ENCODE measurements at places on chromosomes 6 and 20.

DNA sequence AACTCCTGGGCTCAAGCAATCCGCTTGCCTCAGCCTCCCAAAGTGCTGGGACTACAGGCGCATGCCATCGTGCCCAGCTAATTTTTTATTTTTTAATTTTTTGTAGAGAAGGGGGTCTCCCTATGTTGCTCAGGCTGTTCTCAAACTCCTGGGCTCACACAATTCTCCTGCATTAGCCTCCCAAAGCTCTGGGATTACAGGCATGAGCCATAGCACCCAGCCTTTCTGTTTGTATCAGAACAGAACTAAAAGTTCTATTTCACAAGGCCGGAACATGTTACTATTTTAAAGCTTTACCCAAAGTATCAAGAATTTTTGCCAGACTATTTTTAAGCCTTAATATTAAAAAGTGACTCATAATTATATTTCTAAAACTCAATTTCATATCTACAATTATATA, 42.4 kb downstream of the NDRG3 start:
- no peak for DNase-seq

DNA sequence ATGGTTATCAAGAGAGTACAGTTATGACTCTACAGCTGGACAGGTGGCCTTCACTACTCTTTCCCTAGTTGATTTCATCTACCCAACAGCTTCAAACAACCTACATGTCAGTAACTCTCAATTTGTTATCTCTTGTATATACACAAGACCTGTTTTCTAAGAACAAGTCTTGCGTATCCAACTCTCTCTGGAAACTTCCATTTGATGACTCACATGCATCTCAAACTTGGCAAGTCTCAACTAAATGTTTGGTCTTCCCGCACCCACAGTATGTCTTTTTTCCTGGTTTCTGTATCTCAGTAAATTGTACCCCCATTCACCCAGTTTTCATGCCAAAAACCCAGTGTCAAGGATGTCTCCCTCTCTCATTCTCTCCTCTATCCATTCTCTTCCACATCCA, 97.7 kb downstream of the BTBD9 start:
- DNase-seq: no peak

DNA sequence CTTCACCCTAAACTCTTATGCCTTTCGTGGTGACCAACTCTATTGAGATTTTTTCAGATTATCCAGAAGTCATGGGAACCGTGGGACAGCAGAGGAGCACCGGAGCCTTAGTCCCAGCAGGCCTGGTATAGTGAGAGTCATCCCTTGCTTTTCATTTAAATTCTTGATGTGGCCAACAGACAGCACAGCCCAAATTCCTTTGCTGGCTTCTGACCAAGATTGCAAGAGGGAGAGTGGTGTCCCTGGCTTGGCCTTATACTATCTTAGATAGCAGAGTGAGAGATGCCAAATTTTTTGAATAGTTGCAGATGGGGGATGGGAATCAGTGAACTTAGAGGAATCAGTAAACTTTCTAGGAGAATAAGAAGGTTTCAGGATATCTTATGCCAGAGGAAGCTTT, 7.8 kb downstream of the STX11 start:
- DNase-seq: peak; percentile 85

DNA sequence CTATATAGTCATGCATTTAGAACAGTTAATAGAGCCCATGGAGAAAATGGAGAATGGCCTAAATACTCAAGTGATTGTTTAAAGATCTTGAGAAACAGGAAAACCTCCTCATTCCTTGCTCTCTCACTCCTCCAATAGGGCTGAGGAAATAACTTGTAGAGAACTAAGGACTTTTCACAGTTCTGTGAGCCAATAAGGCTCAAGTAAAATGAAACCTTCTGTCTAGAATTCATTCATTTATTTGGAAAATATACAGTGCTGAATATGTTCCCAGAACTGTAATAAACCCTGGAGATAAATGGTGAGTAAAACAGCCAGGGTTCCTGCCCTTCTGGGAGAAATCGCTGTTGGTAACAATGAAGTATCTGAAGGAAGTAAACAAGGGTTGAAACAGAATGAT, 35.3 kb downstream of the ELOVL2 start:
- no peak for DNase-seq

GRCh38 chr20:18005170-18005989, 36.6 kb downstream of the MGME1 start:
- no peak for DNase-seq

DNA sequence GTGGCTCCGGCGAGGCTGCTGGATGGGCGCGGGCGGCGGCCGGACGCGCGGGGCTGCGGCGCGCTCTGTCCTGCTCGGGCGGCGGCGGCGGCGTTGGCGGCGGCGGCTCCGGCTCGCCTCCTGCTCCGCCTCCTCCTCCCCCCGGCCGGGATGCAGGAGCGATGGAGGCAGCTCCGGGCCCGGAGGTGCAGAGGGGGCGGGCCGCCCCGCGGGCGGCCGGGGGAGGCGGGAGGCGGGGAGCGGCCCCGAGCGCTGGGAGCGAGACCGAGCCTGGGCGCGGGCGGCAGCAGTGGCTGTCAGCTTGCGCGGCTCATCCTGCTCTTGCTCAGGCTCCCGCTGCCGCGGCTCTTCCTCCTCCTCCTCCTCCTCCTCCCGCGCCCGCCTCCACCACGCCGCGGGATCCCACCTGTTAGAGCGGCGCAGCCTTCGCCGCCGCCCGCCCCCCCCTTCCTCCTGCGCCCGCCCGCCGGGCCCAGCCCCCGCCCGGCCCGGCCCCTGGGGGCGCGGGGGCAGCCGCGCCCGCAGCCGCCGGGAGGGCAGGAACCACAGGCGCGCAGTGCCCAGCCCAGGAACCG, at the start of gene NOL4L:
Gene NOL4L, minus strand, starts transcription at position 323 of the 575 bp plus-strand sequence. CDS start 443 bp downstream, outside the sequence.
- DNase-seq: no peak

DNA sequence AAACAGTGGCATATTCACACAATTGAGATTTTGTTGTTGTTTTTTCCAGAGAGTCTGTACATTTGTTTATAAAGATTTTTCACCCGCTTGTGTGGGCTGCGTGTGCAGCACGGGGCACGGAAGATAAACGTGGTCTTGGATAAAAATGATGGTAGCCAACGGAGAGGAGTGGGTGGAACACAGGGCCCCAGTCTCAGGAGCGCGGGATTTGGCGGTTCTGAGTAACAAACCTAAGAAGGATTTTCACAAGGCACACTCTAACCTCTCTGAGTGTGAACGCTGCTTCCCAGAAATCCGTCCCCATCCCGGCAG, 3.6 kb upstream of the BNIP5 start:
- no peak for DNase-seq

DNA sequence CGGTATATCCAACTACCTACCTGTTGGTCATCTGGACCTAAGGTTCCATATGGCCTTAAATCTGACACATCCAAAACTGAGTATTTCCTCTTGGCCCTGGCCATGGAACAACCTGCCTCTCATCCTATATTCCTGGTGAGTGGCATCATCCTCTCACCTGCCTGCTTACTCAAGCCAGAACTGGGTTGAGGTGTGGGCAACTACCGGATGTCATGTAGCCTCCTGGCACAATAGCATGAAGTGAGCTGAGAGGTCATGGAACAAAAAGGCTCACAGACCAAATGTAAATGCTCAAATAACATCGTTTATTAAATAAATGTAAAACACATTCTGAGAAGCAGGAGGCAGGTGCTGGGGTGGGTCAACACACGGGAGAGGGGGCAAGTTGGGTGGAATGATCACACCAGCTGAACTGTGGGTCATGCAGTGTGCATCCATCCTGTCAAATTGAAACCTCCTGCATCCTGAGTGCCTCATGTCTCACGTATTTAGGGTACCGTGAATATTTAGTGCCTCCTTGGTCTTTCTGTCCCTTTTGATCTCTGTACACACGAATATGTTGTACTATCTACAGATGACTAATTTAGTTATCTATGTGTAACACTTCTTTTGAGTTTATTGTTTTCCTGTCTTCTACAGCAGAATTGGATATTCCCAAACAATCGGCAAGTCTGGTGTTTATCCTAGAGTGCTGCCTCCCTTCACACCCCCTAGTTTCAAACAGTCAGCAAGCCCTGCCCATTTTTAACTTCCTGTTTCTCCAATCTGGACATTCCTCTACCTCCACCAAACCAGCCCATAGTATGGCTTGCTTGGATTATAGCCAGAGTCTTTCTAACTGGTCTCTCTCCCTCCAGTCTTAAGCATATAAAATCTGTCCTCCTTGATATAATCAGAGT, 7.9 kb upstream of the POU5F1 start:
- DNase-seq: no peak

- no peak for DNase-seq
Observed at GRCh38 chr6:69663215-69663614, 133.6 kb downstream of the LMBRD1 start.

GRCh38 chr6:110688661-110689268, 126.5 kb downstream of the CDK19 start:
- DNase-seq: no peak

DNA sequence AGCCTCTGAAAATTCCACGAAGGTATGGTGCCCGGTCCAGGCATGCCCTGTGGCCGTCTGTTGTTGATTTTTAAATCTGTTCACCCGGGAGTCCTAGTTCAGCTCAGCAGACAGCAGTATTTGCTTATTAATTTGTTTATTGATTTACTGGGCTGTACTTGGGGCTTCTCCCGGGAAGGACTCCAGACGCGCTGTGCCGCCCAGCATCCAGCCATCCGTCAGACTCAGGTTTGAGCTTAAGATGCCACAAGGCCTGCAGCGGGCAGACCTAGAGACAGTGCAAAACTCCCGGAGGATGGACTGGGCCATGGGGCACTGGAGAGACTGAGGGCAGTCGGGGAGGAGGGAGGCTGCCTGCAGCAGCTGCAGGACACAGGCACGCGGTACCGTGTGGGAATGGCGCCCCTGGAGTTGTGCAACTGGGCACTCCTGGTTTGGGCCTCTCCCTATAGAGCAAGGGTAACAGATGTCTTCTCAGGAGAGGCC, 17.3 kb upstream of the CCDC167 start:
- no peak for DNase-seq

- DNase-seq: no peak
Observed at GRCh38 chr6:118986312-118986711, 51.4 kb upstream of the MCM9 start.

- DNase-seq: no peak
Observed at GRCh38 chr6:120558294-120558693, 776.0 kb downstream of the TBC1D32 start.

DNA sequence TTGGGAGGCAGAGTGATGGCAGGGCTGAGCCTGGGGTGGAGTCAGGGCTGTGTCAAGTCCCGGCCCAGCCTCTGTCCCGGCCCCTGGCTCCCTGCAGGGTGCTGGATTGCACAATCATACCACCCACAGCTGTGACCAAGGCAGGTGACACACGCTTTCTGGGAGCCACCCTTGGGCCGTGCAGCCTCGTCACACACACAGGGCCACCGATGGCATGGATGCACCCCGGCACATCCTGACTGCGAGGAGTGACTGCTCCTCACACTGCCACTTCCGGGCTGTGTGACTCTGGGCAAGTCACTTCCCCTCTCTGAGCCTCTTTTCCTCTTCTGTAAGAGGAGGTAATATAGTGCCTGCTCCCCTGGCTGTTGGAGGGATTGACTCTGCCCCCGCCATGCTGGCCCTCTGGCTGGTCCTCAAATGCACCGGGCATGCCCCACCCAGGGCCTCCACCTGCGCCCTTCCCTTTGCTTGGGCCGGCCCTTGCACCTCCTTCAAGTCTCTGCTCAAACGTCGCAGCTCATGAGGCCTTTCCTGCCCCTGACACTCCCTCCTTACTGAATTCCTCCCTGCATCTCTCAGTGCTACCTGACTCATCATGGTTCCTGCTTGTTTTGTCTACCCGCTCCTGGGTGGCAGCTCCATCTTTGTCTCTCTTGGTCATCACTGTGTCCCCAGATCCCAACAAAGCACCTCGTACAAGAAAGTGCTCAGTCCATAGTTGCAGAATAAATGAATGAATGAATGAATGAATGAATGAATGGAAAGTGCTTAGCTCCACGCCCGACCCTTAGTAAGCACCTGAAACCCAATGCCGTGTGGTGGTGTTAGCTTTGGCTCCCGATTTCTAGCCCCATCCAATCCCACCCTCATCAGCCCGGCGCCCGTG, 93.5 kb downstream of the CEBPB start:
- peak; percentile 83 for DNase-seq

DNA sequence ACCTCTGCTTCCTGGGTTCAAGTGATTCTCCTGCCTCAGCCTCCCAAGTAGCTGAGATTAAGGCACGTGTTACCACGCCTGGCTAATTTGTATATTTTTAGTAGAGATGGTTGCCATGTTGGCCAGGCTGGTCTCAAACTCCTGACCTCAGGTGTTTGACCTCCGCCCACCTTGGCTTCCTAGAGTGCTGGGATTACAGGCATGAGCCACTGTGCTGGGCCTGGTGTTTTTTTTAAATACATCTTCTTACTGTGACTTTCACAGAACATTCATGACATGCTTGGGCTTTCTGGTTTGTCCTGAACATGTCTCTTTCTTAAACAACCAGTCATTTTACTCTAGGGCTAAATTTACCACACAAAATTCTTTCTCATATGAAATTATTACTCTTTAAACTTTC, 34.7 kb upstream of the FAM8A1 start:
- DNase-seq: no peak

DNA sequence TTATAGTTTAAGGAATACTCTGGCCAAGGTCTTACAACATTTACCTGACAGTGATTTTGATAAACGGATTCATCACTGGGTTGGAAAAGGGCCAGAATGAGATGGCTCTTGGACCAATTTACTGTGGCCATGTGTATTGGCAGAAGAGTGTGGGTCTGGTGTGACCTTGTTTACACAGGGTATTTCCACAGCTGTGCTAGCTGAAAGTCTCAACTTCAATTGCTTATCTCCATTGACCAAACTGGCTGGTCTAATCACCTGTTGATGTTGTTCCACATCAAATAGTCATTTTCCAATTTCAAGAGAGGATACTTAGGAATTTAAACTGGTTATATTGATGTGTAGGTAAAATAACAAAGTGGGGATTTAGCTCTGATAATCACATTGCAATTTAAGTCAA, 501.6 kb upstream of the MAP3K7 start:
- DNase-seq: no peak

- no peak for DNase-seq
Observed at GRCh38 chr20:10576411-10577090, 97.2 kb downstream of the JAG1 start.

DNA sequence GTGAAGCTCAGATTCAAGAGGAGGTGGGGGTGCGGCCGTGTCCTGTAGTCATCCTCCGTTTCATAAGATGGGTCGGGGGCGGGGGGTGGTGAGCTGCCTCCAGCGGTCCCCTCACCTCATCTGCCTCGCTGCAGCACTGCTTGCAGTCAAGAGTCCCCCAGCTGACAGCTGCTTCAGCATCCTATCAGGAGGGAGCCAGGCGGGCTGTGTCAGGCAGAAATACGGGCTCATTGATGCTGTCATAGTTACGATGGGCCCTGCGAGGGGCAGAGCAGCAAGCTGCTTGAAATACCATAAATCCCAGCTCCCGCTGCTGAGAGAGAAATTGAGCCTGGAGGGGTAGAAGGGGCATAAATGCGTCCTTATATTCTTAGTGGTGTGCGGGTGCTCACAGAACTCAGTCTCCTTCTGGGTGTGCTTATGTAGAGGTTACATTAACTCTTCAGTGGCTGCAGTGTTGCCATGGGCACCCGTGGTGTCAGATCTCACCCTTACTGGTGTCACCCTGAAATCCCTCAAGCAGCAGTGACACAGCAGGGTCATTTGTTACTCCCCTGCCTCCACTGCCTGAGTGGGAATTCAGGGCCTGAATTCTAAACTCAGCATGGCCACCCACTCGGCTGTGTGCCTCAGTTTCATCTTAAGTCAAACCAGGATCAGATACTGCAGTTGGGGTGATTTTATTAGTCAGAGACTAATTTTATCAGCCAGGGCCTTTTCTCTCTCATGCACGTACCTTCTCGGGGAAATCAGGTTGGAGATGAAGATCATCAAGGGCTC, 21.8 kb downstream of the CCDC167 start:
- no peak for DNase-seq

GRCh38 chr6:2507521-2508037, 243.1 kb downstream of the MYLK4 start:
- no peak for DNase-seq

GRCh38 chr6:132749111-132749510, 8.6 kb downstream of the VNN2 start:
- DNase-seq: no peak
